Inflammatory macrophage (primary cell): ENCODE measurements at places on chromosomes 6 and 20.
A peak's percentile ranks its signal among the peaks of the same experiment; 100 is the strongest.

DNA sequence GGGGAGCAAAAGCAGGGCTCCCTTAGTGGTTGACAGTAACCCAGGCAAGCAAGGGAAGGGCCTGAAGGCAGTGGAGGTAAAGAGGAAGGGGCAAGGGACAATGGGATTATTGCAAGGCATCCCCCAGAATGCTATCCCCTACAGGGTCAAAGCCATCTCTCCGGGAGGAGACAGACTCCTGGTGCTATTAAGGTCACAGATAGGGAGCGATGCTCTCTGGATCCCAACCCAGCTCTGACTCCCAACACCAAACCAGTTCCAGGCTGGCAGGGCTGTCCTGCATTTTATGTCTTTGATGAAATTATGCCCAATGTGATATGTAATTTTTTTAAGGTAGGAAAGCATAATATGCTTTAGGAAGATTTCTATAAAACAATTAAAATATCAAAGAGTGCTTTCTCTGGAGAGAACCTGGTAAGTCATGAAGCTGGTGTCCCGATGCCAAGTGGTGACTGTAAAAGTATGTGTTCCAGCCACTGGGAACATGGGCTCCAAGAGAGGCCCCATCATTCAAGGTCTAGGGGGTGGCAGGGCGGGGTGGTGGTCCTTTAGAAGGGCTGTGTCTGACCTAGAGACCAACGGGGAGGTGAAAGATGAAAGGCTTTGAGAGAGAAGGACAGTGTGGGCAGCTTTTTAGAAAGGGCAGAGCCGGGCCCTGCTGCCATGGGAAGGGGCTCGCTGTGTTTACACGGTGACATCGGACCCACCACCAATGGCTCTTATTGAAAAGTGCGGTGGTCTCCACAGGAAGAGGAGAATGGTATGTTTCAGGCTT lies 276.5 kb downstream of the CDC5L start:
- DNase-seq: no peak

DNA sequence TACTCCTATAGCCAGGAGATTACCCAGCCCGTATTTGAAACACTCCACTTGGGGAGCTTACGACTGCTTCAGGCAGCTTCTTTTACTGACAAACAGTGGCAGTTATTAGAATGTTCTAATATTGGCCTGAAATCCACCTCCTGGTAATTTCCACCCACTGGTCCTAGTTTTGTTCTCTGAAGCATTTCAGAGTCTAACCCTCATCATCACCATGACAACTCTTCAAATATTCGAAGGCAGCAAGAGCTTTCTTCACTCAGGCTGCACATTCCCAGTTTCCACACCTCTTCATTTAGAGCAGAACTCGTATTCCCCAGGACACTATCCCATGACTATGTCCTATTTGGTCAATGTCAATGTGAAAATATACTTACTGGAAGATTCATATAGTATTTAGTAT lies 325.6 kb downstream of the UBE3D start:
- no peak for DNase-seq

GRCh38 chr6:31452859-31453258 lies 45.1 kb upstream of the MICB start:
- no peak for DNase-seq

DNA sequence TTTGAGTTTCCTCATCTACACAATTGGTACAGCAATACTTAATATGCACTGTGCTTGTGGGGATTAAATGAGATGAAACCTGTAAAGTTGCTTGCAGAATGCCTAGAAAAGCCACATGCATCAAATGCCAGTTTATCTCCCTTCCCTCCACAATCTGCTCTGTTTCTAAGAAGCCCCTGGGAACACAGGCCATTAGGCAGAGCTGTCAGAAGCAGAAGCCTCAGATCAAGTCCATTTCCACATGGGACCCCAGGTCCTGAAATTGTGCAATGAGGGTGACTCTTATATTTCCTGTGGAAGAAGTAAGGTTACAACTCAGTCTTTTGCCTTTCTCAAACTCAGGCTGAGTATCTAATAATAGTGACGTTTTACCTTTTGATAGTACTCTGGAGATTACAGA lies 737.4 kb downstream of the KIF16B start:
- DNase-seq: no peak

- no peak for DNase-seq
These were observed 128.6 kb upstream of the SPACA1 start for GRCh38 chr6:87919001-87919400.

GRCh38 chr20:38302786-38303185 lies 1.2 kb upstream of the BPI start:
- no peak for DNase-seq

DNA sequence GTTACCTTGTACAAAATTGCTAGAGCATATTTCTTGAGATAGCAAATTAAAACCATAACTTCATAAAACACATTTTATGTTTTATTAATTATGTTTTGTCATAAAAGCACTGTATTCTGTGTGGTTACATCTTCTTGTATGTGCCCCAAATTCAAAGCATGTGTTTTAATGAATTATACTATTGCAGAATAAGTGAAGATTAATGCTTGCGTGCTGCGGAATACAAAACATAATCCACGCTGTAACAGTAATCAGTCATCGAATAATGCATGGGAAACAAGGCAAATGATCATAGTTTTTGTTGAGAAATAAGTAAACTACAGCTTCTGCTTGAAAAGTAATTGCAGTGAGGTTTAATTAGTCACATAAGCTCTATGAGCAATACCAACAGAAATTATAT lies 459.2 kb upstream of the SOX4 start:
- DNase-seq: no peak

DNA sequence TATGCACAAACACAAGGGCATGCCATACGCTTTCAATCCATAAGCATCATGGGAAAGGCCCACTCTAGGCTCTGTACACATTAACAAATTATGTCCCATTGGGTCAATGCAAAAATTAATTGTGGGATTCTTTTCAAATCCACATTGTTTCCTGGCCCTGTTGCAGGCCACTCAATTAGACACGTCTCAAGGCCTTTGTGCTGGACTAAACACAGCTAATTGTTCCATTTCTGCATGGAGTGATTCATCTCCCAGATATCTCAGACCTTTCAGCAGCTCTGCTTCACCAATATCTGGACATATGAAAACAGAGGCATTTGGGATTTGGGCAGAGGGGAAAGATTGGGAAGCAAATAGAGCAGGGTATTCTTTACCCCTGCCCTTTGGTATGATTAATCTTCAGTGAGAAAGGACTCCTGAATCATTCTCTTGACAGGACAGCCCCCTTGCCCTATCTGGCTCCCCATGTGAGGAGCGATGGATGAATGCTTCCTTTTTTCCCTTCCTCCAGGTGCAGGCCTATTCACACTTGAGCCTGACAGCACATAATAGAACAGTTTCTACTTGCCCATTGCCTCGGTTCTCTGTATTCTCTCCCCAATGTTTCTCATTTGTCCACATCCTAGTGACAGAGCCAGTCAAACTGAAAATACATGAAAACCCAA lies 547.6 kb downstream of the HAO1 start:
- no peak for DNase-seq

DNA sequence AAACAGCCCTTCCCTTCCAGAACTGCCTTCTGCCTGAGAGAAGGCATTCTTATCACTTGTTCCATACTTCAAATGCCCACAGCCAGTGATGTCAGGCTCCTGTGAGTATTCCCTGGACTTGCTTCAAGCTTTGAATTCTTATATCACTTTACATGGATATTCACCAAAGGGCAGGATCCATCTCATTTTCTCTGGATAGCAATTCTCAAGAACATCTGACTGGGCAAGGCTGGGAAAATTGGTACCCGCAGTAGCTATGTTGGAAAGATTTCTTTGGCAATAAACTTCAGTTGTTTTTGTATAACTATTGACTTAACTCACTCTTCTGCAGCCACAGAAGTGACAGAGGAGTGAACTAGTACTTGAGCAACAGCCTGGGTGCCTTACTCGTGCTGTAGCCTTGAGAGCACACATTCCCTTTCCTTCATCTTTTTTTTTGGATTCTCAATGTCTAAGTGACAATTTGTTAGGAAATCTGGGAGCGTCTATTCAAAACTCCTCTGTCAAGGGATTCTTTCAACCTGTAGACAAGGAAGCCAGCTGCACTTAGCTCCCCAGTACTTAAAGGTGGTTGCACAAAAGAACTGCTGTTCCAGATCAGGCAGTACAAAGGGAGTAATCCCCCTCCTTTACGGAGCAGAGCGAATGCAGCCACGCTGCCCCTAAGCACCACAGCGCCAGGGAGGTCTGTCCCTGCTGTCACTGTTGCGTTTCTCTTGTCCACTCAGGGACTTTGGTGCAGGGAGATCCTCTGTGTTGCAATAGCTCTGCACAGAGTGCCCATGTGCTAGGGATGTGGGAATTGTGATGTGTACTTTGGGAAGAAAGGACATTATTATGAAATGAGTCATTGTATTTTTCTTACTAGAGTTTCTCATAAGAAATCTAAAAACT lies 69.6 kb downstream of the JAG1 start:
- no peak for DNase-seq

- DNase-seq: no peak
These were observed 282.2 kb upstream of the PRND start for GRCh38 chr20:4439461-4439860.

DNA sequence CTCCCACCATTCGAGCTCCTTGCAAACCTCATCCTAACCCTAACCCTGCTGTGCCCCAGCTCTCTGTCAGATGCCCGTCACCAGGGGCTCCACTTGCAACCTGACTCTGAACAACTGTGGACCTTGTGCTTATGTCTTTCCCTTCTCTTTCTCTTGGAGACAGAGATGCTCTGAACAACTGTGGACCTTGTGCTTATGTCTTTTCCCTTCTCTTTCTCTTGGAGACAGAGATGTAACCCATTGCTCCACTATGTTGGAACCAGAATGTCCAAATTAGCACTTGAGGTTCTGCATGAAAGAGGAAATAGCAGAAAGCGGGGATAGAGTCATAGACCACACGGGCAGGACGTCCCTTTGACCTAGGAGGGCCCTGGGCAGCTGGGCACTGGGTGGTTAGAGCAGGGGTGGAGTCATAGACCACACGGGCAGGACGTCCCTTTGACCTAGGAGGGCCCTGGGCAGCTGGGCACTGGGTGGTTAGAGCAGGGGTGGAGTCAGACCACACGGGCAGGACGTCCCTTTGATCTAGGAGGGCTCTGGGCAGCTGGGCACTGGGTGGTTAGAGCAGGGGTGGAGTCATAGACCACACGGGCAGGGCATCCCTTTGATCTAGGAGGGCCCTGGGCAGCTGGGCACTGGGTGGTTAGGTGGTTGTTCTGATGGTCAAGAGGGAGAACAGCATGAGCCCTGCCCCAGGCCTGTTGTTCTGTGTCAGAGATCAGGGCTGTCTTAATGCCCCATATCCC lies 22.2 kb downstream of the PCMTD2 start:
- peak; percentile 2 for DNase-seq

- DNase-seq: no peak
These were observed 112.1 kb downstream of the WDR27 start for GRCh38 chr6:169589699-169590257.

GRCh38 chr6:132482581-132482980 lies 30.3 kb downstream of the STX7 start:
- DNase-seq: no peak

DNA sequence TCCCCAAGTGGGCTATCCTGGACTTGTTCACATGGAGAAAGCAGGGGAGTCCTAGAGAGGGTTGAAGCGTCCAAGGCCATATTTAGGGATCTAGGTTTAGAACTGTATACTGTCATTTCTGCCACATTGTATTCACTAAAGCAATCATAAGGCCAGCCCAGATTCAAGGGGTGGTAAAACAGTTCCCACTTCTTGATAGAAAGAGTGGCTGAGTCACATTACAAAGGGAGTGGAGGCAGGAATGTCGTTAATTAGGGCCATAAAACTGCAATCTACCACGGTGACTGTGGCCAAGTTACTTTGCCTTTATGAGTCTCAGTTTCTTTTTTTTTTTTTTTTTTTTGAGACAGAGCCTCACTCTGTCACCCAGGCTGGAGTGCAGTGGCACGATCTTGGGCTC lies 7.4 kb upstream of the UBR2 start:
- DNase-seq: no peak

DNA sequence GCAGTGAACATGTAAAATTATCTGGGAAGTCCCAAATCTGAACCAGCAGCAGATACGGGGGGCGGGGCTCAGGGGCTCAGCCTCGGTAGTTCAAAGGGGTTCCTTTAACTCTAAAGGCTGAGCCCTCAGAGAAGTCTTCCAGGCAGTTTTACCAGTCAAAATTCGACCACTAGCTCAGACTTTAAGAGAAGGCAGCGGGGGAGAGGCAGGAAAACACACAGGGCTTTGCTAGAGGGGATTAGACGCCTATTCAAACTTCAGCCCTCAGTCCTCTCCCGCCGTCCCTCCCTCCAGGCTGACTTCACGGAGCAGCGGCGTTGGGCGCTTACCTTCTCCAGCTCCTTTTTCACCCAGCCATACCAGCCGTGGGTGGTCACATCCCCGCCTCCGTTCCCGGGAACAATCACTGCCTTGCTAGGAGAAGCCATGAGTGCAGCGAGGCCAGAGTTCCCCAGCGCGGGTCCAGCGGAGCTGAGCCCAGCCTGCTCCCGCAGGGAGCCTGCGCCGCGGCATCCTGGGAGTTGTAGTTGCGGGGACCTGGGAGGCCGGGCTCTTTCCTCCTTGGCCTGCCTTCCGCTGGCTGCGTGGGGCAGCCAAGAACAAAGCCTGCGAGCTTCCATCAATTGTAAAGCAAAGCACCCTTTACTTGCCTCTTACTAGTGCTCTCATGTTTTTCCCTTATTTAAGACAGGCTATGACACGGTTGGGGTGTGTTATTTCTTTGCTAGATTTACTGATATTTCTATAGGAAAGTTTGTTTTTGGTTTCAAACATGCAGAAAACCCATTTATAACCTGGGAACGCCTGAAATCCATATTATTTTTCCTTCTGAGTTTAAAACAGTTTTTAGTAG lies at the start of gene RBBP9:
RBBP9 (minus strand) TSS at position 486 of the 853 bp plus-strand sequence; CDS start at position 428, 58 bp downstream.
- DNase-seq: peak; percentile 79

GRCh38 chr6:10617008-10617696 lies 77.3 kb downstream of the C6orf52 start:
- DNase-seq: no peak

DNA sequence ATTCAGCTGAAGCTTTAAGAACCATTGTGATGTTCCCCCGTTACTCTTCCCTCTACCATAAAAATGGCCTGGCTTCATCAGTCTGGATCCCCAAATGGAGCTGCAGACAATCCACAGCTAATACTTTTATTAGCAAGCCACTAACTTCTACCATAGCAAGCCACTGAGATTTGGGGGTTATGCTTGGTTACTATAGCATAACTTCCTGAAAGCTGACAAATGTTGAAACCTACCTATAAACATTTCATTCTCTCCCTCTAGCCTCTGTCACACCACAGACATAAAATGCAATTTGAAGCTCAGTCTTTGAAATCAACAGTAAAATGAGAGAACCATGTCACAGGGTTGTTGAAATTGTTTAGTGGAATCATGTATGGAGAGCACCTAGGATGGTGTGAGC lies 3.0 kb upstream of the HTR1E start:
- DNase-seq: no peak

GRCh38 chr6:74871757-74872156 lies 334.1 kb downstream of the COL12A1 start:
- DNase-seq: no peak

GRCh38 chr6:44738601-44739146 lies 351.2 kb downstream of the CDC5L start:
- peak; percentile 53 for DNase-seq

DNA sequence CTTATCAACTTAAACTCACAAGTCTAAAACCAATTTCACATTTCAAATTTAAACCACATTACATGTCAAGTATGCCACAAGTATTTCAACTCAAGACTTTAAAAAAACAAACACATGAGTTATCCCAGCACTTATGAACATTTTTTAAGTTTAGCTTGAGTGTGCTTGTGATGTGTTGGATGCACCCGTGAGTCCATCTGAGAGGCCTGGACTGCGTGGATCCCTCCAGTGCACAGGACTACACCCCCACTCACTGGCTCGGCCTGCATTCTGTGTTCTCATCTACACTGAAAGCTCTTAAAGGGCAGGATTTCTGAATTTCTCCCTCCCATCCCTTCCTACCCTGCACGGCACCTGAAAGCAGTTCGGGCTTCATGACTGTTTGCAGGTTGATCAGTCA lies 128.8 kb upstream of the CD93 start:
- DNase-seq: no peak
